ENCODE measurements at places on chromosomes 3 and 15. TPM values are rescaled to one million over a fixed set of nuclear protein-coding genes. Genes with fewer than 3 reads are reported as not detected.

- no peak for DNase-seq
- no peaks in the 10 kb centered on the region for H3K36me3 ChIP-seq
- H3K4me1 ChIP-seq = no peaks in the 10 kb centered on the region
These were observed 70.5 kb downstream of the SIDT1 start for GRCh38 chr3:113602836-113603235.

- no peak overlapping the region for H3K27ac ChIP-seq
- H3K27me3 ChIP-seq = peaks cover 85% of the 10 kb centered on the region
- no peak overlapping the region for H3K4me3 ChIP-seq
These were observed 10.1 kb downstream of the FEZF2 start for GRCh38 chr3:62363275-62363674.

GRCh38 chr3:64815195-64815631 is 127.4 kb upstream of the ADAMTS9 start:
- no peak overlapping the region for H3K27ac ChIP-seq
- H3K36me3 ChIP-seq = no peaks in the 10 kb centered on the region
- no peaks in the 10 kb centered on the region for H3K27me3 ChIP-seq
- DNase-seq = no peak

DNA sequence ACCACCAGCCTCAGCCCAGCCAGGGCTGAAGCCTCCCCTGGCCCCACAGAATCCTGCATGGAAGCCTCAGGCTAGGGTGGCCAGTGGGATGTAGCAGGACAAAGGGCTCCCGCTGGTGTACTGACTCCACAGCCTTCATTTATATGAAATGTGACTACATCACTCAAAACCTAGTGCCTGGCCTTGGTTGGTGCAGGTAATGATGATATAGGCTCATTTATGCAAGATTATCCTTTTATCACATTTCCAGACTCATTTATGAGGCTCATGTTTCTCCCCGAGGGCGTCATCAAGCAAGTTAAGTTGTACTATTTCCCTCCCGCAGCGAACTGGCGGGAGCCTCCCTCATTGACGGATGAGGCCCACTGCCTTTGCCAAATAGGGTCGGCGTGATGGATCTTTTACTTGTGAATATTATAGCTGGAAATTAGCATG is 179.1 kb upstream of the SMAD3 start:
- DNase-seq = no peak
- H3K27me3 ChIP-seq = no peaks in the 10 kb centered on the region
- H3K36me3 ChIP-seq = no peaks in the 10 kb centered on the region
- H3K4me3 ChIP-seq = no peak overlapping the region

- DNase-seq = no peak
- no peak overlapping the region for H3K4me3 ChIP-seq
- no peaks in the 10 kb centered on the region for H3K27me3 ChIP-seq
- peaks cover 4% of the 10 kb centered on the region for H3K4me1 ChIP-seq
- H3K36me3 ChIP-seq = no peaks in the 10 kb centered on the region
These were observed 3.3 kb upstream of the STT3B start for GRCh38 chr3:31529421-31529820.

DNA sequence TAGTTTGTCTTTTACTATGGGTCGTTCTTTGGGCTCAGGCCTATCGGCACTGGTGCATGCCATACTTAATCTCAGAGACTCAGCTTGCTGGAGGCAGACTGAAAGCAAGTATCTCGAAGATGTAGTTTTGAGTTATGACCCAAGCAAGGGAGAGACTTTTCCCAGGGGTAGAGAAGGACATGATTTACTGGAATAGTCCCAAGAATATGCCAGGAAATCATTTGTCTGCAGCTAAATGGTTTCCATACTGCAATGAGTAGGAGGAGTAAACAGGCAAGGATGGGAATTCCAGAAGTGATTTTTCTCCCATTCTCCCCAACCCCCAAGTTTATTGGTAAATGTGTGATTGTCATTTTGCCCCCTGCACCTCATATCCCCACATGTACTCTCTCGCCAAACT is 35.4 kb upstream of the LACTB start:
- peaks cover 30% of the 10 kb centered on the region for H3K4me1 ChIP-seq
- no peak for DNase-seq
- H3K4me3 ChIP-seq = no peak overlapping the region

DNA sequence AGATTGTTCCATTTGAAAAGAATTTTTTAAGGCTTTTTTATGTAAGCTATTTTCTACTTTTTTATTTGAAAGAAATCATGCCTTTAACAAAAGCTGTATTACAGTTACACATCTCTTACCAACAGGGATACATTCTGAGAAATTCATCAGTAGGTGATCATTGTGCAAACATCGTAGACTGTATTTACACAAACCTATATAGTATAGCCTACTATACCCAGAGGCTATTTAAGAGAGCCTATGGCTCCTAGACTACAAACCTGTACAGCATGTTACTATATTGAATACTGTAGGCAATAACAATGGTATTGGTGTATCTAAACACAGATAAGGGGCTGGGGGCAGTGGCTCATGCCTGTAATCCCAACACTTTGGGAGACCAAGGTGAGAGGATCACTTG is 43.1 kb downstream of the PEAK1 start:
- no peaks in the 10 kb centered on the region for H3K27me3 ChIP-seq
- H3K4me3 ChIP-seq = no peak overlapping the region
- H3K36me3 ChIP-seq = no peaks in the 10 kb centered on the region
- H3K27ac ChIP-seq = no peak overlapping the region
- no peak for DNase-seq
- H3K4me1 ChIP-seq = peaks cover 15% of the 10 kb centered on the region

DNA sequence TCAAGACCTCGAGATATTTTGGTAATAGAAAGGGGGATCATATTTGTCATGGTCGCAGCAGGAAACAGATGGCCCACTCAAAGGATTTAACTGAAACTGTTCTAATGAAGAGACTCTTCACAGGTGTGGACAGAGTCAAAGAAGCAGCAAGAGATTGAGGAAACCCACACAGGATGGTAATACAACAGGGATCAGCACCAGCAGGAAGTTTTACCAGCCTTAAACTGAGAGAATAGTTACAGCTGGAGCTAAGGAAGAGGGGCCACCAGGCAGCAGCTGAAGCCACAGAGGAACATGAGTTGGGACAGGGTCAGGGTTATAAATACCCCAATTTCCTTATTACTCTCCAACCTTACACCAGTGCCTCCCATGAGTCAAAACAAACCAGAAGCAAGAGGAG is 131.8 kb upstream of the UBE2E2 start:
- H3K4me1 ChIP-seq = no peaks in the 10 kb centered on the region
- no peaks in the 10 kb centered on the region for H3K36me3 ChIP-seq
- no peak overlapping the region for H3K4me3 ChIP-seq

- H3K4me1 ChIP-seq = no peaks in the 10 kb centered on the region
- no peak overlapping the region for H3K4me3 ChIP-seq
- DNase-seq = no peak
- H3K27me3 ChIP-seq = no peaks in the 10 kb centered on the region
- peaks cover 15% of the 10 kb centered on the region for H3K36me3 ChIP-seq
These were observed 311.4 kb downstream of the LPP start for GRCh38 chr3:188465311-188465710.

DNA sequence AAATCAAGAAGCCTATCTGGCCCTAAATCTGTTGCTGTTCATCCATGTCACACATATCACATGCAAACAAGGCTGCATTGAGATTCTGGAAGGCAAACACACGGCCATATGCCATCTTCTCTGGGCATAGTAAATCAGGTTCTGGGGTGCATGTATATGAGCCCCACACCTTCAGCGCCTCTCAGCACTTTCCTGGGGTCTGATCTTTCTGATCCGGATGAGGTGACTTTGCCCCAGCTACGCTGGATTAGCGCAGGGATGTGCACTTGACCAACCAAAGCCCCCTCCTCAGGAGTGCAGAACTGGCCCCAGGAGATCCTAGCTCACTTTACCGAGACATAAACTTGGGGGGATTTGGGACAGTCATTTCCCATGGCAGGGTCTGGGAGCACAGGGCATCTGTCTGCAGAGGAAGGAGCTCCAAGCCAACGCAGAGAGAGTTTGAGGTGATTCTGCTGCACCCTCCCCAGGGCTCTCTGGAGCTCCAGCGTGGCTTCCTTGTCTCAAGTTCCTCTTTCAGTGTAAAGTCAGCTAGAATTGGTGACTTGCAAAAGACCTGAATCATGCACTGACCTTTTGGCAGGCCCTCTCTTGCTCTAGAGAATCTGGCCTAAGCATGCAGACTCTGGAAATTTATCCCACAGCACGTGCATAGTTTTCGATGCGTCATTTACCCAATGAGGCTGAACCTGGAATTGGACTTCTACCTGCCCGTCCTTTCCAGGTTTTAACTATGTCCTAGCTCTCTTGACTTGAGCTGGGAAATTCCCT is 63.5 kb upstream of the KLF13 start:
- peaks cover 3% of the 10 kb centered on the region for H3K27me3 ChIP-seq
- H3K4me3 ChIP-seq = no peak overlapping the region
- no peak overlapping the region for H3K27ac ChIP-seq
- H3K4me1 ChIP-seq = peaks cover 10% of the 10 kb centered on the region
- H3K36me3 ChIP-seq = no peaks in the 10 kb centered on the region
- no peak for DNase-seq

- peaks cover 3% of the 10 kb centered on the region for H3K27me3 ChIP-seq
- H3K4me3 ChIP-seq = no peak overlapping the region
- peaks cover 3% of the 10 kb centered on the region for H3K4me1 ChIP-seq
- H3K27ac ChIP-seq = no peak overlapping the region
- DNase-seq = no peak
These were observed 21.4 kb upstream of the FSIP1 start for GRCh38 chr15:39804026-39804425.

- DNase-seq = no peak
- no peaks in the 10 kb centered on the region for H3K27me3 ChIP-seq
- no peak overlapping the region for H3K4me3 ChIP-seq
- peaks cover 20% of the 10 kb centered on the region for H3K4me1 ChIP-seq
These were observed 438.8 kb upstream of the TGFBR2 start for GRCh38 chr3:30167541-30168011.

DNA sequence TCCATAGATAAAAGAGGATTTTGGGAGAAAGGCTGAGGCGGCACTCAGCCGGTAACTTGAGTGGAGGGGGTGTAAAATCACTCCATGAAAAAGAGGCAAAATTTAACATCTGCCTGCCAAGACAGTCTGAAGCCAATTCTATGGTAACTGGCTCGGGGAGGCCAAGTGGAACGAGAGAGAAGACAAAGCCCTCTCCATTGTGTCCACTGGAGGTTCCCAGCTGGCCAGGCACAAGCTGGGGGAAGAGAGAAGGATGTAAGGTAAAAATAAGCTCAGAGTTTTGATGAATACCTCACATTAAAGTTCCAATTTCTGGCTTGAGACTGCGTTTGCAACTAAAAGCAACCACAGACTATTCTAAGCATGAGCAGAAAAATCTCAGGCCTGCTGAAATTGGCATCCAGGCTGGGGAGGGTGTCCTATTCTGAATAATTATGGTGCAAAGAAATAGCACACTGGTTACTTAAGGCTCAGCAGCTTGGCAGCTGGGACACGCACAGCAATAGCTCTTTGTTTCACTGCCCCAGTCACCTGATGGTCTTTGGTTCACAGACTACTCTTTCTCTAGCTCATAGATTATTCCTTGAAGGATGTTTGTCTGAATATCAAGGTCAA is 48.8 kb downstream of the CHRD start:
- no peaks in the 10 kb centered on the region for H3K36me3 ChIP-seq
- H3K27ac ChIP-seq = no peak overlapping the region
- peaks cover 2% of the 10 kb centered on the region for H3K27me3 ChIP-seq
- DNase-seq = no peak
- H3K4me1 ChIP-seq = no peaks in the 10 kb centered on the region

GRCh38 chr3:12288182-12289129 is at the start of gene PPARG:
Gene PPARG, plus strand, starts transcription at chr3:12289070. Its CDS starts 90,642 bp downstream, at chr3:12379712.
- no peaks in the 10 kb centered on the region for H3K36me3 ChIP-seq
- peak within 1 kb of the TSS; percentile 89 for H3K27ac ChIP-seq
- peaks cover 2% of the 10 kb centered on the region for H3K27me3 ChIP-seq
- H3K4me1 ChIP-seq = peaks cover 11% of the 10 kb centered on the region
- peak within 1 kb of the TSS; percentile 81 for H3K4me3 ChIP-seq
- peak; percentile 42 for DNase-seq

- H3K4me1 ChIP-seq = no peaks in the 10 kb centered on the region
- H3K4me3 ChIP-seq = no peak overlapping the region
- H3K27ac ChIP-seq = no peak overlapping the region
- no peaks in the 10 kb centered on the region for H3K36me3 ChIP-seq
- H3K27me3 ChIP-seq = no peaks in the 10 kb centered on the region
These were observed 21.4 kb upstream of the DPH6 start for GRCh38 chr15:35567392-35567791.

DNA sequence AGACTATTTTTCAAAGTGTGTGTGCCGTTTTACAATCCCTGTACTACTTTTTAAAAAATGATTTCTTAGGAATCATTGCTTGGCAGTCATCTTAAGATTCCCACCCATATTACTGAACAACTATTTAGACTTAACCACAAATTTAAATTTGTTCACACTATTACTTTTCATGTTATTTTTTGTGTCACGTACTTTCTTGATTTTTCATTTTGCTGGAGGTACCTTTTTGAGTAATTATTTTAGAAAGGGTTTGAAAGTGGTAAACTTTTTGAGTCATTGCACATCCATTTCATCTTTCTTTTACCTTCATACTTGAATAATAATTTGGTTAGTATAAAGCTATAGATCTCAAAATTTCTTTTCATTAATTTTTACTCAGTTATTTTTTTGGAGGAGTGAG is 16.9 kb downstream of the CMTM8 start:
- no peak overlapping the region for H3K4me3 ChIP-seq
- H3K27ac ChIP-seq = no peak overlapping the region
- DNase-seq = no peak
- H3K4me1 ChIP-seq = peaks cover 13% of the 10 kb centered on the region

GRCh38 chr15:66474963-66475362 is 22.6 kb downstream of the SNAPC5 start:
- H3K4me3 ChIP-seq = no peak overlapping the region
- no peak overlapping the region for H3K27ac ChIP-seq

DNA sequence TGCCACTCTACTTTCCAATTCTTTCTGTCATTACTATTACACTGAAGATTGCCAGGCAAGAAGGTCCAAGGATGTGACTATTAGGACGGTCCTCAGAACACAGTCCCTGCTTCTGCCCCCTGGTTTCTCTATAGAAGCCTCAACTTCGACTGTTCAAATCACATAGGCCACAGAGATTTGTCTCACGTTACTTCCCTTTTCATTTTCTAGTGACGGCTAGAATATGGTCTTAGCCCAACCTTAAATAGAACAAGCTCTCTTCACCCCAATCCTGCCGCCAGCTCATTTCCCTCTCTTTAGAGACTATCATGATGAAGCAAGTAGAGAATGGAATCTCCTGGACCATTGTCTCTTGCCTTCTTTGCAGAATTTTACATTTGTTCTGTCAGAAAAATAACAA is 84.9 kb downstream of the TIGIT start:
- H3K27me3 ChIP-seq = no peaks in the 10 kb centered on the region
- no peak overlapping the region for H3K27ac ChIP-seq
- H3K4me1 ChIP-seq = no peaks in the 10 kb centered on the region
- H3K4me3 ChIP-seq = no peak overlapping the region
- DNase-seq = no peak

The AGTR1 gene
- total RNA-seq = 8.2 TPM

The RBP2 gene
- total RNA-seq = not detected

The ANXA2 gene
- 366 TPM for total RNA-seq

The ROPN1 gene
- not detected for total RNA-seq

The CDHR4 gene
- not detected for total RNA-seq

The TMEM158 gene
- 3.8 TPM for total RNA-seq

The NR2E3 gene
- not detected for total RNA-seq

The STRIT1 gene
- total RNA-seq = not detected

The HHLA2 gene
- not detected for total RNA-seq

The SERINC4 gene
- 0.36 TPM for total RNA-seq

The THPO gene
- 7.1 TPM for total RNA-seq

The CRYGS gene
- 3.9 TPM for total RNA-seq

Measured in progenitor cell of endocrine pancreas (in vitro differentiated cells).